ENCODE measurements at places on chromosomes 7 and 10.

- DNase-seq: no peak
These were observed 15.8 kb downstream of the TBXAS1 start for GRCh38 chr7:139844779-139845442.

GRCh38 chr7:130721486-130722277, 12.3 kb downstream of the KLF14 start:
- DNase-seq: peak; percentile 22

GRCh38 chr7:85489498-85489897, 302.6 kb upstream of the SEMA3D start:
- DNase-seq: no peak

GRCh38 chr7:102431617-102432298, 1.6 kb upstream of the ORAI2 start:
- peak; percentile 49 for DNase-seq

- no peak for DNase-seq
These were observed 30.7 kb downstream of the RTKN2 start for GRCh38 chr10:62237966-62238365.

DNA sequence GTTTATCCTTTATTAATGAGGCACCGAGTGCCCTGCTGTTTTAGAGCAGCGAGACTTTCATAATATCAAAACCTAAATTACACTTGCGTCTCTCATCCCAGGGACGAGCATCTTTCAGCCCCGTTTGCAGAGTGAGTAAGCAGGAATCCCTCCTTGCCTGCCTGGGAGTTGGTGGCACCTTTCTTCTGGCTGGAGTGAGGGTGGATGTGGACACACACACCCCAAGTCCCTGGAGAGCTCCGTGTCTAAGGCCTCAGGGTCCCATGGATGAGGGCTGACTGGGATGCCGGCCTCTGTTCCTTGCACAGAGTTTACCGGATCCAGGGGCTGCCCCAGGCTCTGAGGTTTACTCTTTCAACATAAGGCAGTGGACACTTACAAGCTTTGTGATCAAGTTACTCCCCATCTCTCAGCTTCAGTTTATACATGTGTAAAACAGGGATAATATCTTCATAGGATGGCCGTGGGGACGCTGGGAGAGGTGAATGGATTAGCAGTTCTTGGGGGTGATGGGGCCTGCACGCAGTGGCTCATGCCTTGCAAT, 24.5 kb downstream of the POLL start:
- no peak for DNase-seq

DNA sequence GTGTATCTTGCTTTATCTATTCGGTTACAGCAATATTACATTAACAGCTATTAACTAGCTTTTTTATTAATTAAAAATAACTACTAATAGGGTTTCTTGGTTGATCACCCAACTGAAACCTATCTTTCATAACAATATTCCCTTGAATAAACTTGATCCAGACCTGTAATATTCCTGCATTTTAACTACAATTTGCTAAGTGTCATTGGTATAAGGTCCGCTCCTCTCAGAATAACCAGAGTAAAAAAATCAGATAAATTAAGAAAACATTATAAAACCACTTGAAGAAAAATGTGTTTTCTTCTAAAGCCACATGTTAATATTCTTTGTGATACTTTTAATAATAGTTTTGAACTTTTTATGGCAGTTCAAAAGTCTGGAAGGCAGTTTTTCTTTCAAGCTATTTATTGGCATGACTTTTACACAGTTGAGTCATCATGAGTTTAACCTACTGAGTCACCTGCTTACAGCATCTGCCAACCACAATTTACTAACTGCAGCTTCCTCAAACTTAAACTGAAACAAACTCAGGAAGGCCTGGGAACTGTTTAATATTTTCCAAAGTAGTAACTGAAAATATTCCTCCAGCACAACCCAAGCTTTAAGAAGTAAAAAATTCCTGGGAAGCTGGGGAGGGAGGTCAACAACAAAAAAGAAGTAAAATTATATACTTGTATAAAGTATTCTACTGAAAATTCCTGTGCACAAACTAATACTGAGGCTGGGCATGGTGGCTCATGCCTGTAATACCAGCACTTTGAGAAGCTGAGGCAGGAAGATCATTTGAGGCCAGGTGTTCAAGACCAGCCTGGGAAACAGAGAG, 103.2 kb downstream of the NRBF2 start:
- DNase-seq: no peak
